MCF 10A (cell line): ENCODE measurements at places on chromosomes 6 and 20.

- peak overlapping the region; percentile 2 for H3K27ac ChIP-seq
- no peak for DNase-seq
- peaks cover 17% of the 10 kb centered on the region for H3K4me1 ChIP-seq
- H3K36me3 ChIP-seq, result no peaks in the 10 kb centered on the region
- H3K27me3 ChIP-seq, result peaks cover 19% of the 10 kb centered on the region
- H3K4me3 ChIP-seq, result peak overlapping the region; percentile 15
These were observed 5.5 kb upstream of the PRELID3B start for GRCh38 chr20:59047938-59048680.

- H3K27ac ChIP-seq, result no peak overlapping the region
- H3K27me3 ChIP-seq, result no peaks in the 10 kb centered on the region
- H3K4me3 ChIP-seq, result no peak overlapping the region
- H3K4me1 ChIP-seq, result no peaks in the 10 kb centered on the region
- DNase-seq, result no peak
- H3K36me3 ChIP-seq, result no peaks in the 10 kb centered on the region
These were observed 277.0 kb upstream of the PTCHD4 start for GRCh38 chr6:48388044-48388443.

DNA sequence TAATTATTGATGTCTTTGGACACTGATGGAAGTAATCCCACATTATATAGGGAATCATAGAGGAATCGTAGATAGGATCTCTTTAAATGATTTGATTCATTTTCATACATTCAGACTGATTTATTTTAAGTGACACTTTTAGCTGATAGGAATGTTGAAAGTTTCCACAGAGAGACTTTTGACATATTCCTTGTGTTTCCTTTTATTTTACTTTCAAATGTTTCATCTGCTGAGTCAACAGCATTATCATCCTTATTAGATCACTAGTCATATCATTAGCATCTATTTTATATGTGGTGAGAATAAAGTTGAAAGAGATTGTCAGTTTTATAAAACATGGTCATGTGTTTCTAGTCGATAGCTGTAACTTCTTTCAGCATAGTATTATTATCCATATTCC, 13.4 kb downstream of the DCBLD1 start:
- H3K36me3 ChIP-seq, result peaks cover 6% of the 10 kb centered on the region
- no peak for DNase-seq
- H3K4me3 ChIP-seq, result peak overlapping the region; percentile 67
- H3K27ac ChIP-seq, result peak overlapping the region; percentile 98

- DNase-seq, result peak; percentile 71
- H3K27me3 ChIP-seq, result no peaks in the 10 kb centered on the region
- H3K4me3 ChIP-seq, result no peak overlapping the region
These were observed 16.5 kb downstream of the SMLR1 start for GRCh38 chr6:130843575-130844320.

DNA sequence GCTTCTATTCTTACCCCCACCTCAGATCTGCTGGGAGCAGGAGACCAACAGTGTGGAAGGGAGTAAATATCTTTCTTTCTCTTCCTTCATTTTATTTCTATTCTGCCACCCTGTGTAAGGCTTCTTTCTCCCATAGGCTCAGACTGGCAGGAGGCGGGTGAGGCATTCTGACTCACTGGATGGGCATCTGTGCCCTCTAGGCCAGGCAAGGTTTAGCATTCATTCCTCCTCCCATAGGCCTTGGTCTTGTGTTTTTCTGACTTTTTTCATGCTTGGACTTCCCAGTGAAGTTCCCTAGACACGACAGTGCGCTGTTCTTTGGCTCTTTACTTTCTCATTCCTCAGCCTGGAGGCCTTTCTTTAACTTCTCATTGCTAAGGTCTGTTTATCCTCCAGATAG, 235.2 kb downstream of the SYNE1 start:
- DNase-seq, result peak; percentile 84
- no peaks in the 10 kb centered on the region for H3K36me3 ChIP-seq
- H3K4me1 ChIP-seq, result peaks cover 21% of the 10 kb centered on the region
- H3K27ac ChIP-seq, result peak overlapping the region; percentile 96

- peaks cover 85% of the 10 kb centered on the region for H3K36me3 ChIP-seq
- no peak overlapping the region for H3K4me3 ChIP-seq
- H3K27ac ChIP-seq, result no peak overlapping the region
- H3K4me1 ChIP-seq, result no peaks in the 10 kb centered on the region
- no peak for DNase-seq
- H3K27me3 ChIP-seq, result no peaks in the 10 kb centered on the region
These were observed 35.7 kb upstream of the SLC22A1 start for GRCh38 chr6:160085713-160086505.

DNA sequence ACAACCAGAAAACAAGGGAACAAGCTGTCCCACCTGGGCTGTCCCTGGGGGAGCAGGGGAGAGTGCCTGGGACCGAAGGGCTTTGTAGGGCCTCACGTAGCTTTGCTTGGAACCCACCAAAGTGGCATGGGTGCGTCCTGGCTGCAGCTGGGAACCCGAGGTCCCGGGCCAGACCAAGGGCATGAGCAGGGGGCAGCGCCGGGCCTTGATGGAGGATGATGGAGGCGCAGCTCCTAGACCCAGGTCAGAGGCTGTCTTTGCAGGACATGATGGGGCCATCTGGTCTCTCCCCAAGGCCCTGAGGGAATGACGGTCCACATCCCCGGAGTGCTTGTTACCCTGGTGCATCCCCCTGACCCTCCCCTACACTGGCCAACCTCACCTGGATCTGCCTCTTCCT, 7.6 kb upstream of the OSBPL2 start:
- H3K4me3 ChIP-seq, result no peak overlapping the region
- H3K36me3 ChIP-seq, result no peaks in the 10 kb centered on the region

DNA sequence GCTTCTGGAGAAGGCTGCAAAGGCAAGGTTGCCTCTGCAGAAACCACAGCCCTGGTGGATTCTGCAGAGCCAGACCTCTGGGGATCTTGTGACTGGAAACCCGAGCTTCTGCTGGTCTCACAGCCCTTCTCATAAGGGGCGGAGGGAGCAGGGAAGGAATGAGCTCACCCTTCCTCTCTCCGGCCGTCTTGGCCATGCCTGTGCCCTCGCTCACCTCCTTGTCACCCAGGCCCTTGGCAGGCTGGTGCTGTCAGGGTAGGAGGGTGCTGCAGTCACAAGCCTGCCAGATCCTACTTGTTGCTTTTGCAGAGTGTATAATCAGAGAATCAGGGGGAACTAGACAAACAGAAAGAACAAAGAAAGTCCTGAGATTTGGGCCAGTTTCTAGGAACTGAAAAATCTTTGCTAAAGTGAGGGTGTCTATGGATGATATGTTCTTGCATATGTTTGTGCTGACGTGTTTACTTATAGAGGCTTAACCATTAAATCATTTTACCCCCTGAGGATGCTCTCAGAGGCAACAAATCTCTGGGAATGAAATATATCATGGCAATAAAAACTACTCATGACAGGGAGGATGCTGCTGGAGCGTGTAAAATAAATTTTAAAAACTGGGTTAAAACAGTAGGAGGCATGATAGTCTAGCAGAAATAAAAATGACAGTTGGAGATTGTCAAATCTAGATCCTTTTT, 244.9 kb upstream of the SOX4 start:
- DNase-seq, result no peak
- no peak overlapping the region for H3K27ac ChIP-seq
- no peak overlapping the region for H3K4me3 ChIP-seq
- no peaks in the 10 kb centered on the region for H3K27me3 ChIP-seq

DNA sequence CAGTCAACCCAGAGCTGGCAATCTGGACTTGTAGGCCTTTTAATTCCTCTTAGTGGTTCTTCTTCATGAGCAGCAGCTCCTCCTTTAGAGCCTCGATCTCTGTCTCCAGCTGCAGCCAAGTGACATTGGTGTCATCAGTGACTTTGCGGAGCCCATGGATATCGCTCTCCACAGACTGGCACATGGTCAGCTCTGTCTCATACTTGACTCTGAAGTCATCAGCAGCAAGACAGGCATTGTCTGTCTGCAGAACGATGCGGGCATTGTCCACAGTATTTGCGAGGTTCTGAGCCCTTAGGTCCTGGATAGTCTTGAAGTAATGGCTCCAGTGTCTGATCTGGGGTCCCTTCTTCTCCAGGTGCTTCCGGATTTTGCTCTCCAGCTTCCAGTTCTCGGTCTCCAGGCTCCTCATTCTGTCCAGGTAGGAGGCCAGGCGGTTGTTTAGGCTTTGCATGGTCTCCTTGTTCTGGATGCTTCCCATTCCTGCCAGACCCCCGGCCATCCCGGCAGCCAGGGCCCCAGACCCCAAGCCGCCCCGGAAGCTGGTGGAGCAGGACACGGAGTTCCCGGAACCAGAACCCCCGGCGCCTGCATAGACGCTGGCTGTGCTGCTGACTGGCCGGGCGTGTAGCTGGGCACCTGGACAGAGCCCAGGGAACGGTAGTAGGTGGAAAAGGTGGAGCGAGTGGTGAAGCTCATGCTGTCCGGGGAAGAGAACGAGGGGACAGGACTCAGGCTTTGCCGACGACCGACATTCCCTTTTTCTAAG, 15.1 kb downstream of the RFPL4B start:
- no peak overlapping the region for H3K4me3 ChIP-seq
- no peaks in the 10 kb centered on the region for H3K27me3 ChIP-seq
- no peak for DNase-seq
- peaks cover 6% of the 10 kb centered on the region for H3K4me1 ChIP-seq
- H3K36me3 ChIP-seq, result no peaks in the 10 kb centered on the region

- peak overlapping the region; percentile 68 for H3K27ac ChIP-seq
- H3K36me3 ChIP-seq, result peaks cover 51% of the 10 kb centered on the region
- H3K27me3 ChIP-seq, result no peaks in the 10 kb centered on the region
These were observed 8.0 kb downstream of the JAG1 start for GRCh38 chr20:10665791-10666190.

DNA sequence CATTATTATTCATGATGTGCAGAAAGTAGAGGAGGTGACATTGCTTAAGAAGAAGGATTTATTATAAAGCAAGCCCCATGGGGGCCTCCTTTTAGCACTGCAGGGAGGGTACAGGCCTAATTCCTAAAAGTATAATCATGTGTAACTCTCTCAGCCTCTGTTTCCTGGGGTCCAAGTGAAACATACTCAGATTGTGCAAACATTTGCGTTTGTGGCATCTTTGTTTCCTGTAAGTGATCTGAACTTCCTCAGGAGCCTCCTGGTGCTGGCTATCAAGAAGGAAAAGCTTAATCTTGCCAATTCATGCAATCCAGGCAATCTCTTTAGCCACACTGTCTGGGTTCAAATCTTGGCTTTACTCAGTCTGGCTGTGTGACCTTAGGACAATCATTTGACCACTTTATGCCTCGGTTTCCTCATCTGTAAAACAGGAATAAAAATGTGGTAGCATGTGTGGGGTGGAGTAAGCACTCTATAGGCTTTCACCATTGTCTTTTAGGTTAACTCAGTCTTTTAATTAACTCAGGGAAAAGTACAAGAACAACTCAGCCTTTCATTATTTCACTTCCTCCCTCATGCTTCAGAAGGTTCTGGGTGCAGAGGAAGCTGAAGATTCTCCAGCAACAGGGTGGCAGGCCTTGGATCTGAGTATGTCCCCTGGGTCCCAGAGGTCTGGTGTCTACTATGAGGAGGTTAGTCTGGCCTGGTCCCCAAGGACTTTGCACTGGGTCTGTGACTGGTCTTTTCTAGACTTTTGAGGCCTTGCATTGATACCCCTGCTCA, 831 bp upstream of the SIRPB2 start:
- H3K36me3 ChIP-seq, result no peaks in the 10 kb centered on the region
- H3K4me1 ChIP-seq, result peaks cover 18% of the 10 kb centered on the region
- no peak overlapping the region for H3K27ac ChIP-seq
- no peak for DNase-seq
- no peaks in the 10 kb centered on the region for H3K27me3 ChIP-seq

GRCh38 chr6:148765898-148766808, 19.3 kb downstream of the UST start:
- no peak overlapping the region for H3K4me3 ChIP-seq
- peaks cover 10% of the 10 kb centered on the region for H3K4me1 ChIP-seq
- no peaks in the 10 kb centered on the region for H3K27me3 ChIP-seq
- DNase-seq, result no peak

DNA sequence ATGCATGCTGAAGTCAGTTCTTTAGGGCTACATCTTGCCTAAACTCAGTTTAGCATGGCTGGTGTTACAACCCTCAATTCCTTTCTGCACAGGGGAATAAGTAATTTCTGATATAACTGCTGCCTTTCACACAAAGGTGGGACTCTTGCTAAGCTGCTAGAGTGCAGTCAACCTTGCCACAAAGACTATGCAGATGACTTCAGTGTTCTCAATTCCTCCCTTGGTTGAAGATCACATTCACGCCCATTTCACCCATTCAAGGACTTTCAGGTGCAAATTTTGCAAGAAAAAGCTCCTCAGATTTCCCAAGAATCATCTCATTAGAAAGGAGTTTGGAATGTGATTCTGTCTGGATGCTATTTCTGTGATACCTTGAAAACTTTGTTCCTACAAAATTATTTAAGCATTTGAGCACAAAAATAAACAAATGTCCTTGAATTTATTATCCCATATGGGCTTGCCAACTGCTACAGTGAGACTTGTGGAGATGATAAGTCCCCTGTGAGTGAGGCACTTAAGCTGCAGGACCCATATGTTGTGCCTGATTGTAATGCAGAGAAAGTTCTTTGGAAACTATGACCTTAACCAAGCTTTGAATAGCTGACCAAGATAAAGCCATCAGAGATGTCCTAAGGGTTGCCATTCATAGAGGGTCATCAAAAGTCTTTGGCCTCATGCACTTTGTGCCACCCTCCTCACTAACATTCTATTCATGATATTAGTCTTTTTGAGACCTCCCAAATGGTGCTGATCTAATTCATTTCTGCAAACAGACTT, 111.8 kb downstream of the PLCB4 start:
- H3K4me3 ChIP-seq, result no peak overlapping the region
- H3K27ac ChIP-seq, result no peak overlapping the region
- H3K27me3 ChIP-seq, result no peaks in the 10 kb centered on the region
- no peaks in the 10 kb centered on the region for H3K36me3 ChIP-seq
- H3K4me1 ChIP-seq, result peaks cover 9% of the 10 kb centered on the region
- no peak for DNase-seq

GRCh38 chr20:18683839-18684238, 96.0 kb downstream of the DTD1 start:
- no peaks in the 10 kb centered on the region for H3K4me1 ChIP-seq
- DNase-seq, result no peak
- no peaks in the 10 kb centered on the region for H3K27me3 ChIP-seq
- H3K36me3 ChIP-seq, result no peaks in the 10 kb centered on the region

DNA sequence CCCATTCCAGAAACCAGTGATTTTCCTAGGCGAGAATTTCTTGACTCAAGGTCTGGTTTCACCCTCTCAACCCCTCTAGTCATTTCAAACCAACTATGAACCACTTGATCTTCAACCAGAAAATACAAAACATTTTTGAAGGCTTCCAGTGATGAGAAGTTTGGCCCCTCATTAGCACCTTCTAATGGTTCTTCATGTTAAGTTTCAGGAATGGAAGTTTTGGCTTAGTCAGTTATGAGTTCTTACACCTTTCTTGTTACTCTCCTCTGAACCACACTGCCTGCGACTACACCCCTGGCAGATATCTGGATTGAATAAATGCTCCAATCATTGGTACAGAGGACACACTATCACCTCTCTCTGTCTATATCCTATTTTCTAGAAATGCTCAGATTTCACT, 67.2 kb downstream of the GJA10 start:
- H3K4me3 ChIP-seq, result no peak overlapping the region
- H3K27ac ChIP-seq, result no peak overlapping the region
- peaks cover 4% of the 10 kb centered on the region for H3K36me3 ChIP-seq
- H3K27me3 ChIP-seq, result no peaks in the 10 kb centered on the region

- H3K4me1 ChIP-seq, result peaks cover 20% of the 10 kb centered on the region
- H3K4me3 ChIP-seq, result no peak overlapping the region
- H3K27ac ChIP-seq, result peak overlapping the region; percentile 67
These were observed 94.0 kb downstream of the SHLD1 start for GRCh38 chr20:5844063-5844681.
